ENCODE measurements at places on chromosomes 4 and X.

DNA sequence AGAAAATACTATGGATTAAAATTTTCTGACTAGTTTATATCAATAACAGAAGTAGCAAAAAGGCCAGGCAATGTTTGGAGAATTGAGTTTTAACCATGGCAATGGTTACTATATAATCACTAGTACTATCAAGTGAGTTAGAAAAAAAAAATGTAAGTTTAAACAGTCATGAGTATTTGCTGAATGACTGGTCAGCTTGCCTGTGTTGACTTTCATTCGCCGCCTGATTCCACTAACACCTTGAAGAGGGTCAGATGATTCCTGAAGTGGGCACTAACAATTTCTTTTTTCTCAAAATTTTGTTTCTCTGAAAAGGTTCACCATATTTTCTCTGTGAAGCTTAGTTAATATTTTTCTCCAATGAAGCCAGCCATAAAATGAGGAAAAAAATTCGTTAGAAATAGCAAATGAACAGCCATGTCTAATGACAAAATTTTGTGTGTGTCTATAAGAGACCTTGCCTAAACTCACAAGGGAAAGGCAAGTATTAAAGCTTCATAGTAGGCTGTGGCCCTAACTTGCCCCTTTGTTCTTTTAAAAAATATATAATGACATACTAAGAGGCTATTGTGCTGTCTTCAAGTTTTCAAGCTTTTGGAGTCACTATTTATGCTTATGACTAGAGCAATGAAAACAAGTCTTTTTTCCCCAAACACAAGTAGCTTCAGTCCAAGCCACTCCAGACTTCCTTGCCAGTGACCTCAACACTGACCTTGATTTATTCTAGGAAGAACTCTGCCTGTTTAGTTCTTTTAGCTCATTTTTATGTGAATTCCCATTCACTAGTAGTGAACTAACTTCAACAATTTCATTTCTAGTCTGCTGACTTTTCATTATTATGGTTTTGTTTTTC is 18.4 kb upstream of the FHDC1 start:
- no peak for DNase-seq

DNA sequence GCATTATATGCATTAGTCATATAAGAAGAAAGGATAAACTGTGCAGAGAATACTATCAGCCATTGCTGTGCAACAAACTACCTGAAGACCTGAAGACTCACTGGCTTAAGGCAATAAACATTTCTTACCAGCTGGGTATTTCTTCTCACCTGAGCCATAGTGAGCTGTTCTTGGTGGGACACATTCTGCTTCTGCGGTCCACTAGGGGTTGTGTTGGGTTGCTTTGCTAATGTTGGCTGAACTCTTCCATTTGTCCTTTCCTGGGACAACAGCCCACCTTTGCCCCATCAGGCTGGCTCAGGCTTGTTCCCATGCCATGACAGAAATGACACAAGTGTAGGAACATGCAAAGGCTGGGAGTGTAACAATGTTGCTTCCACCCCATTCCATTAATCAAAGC is 388.6 kb downstream of the PCDH7 start:
- DNase-seq: no peak

GRCh38 chrX:50988649-50989048 is 78.1 kb downstream of the BMP15 start:
- DNase-seq: peak; percentile 58

DNA sequence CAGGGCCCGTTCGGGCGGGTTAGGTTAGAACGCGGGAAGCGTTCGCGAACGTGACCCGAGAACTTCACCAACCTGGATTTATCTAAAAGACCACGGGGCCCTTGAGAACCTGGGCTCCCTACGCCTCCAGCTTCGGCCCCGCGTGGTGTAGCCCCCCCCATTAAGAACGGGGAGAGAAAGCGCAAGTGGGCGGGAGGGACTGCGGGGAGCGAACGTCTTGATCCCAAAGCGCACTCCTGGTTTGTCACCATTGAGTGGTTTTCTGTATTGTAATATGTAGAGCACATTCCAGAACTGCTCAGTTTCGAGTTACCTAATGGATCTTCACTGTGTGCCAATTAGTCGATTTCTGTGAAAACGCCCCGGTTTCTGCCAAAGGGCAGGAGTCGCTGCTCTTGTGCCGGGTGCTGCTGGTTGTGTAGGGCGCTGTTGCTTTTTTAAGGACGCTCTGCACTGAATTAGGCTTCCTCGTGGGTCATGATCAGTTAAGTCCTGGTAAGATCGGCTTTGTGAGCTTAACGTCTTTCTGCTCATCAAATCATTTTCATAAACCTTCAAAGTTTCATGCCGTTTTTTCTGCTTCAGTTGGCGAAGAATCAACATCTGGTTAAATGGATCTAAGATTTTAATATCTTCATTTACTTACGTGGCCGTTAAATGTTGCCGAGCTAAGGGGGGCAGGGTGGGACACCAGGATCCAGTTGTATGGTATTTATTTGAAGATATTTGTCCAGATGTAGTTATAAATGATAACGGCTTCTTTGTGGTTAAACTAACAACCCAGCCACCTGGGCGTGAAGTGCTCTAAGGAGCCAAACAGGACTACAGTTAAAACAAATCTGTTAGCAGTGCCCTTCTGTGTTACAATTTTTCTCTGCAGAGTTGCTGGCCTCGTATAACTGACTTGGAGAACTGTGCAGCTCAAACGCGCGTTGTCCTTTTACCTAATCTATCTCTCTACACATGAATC is 809 bp downstream of the MND1 start:
- peak; percentile 77 for DNase-seq

GRCh38 chrX:17812763-17813162 is 48.3 kb downstream of the RAI2 start:
- DNase-seq: no peak

DNA sequence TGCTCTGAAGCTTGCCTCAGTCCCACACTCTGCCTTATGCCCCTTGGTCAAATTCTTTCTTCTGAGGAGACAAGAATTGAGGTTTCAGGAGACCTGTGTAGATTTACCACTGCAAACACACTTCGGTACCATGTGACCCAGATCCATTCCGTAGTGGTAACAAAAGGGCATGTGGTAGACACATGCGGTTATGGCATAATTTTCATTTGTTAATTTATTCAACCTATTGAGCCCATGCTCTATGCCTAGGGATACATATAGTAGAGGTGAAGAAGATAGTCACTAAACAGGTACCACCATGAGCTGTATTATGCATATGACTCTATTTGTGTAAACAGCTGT is 190.9 kb downstream of the NDST4 start:
- DNase-seq: no peak

DNA sequence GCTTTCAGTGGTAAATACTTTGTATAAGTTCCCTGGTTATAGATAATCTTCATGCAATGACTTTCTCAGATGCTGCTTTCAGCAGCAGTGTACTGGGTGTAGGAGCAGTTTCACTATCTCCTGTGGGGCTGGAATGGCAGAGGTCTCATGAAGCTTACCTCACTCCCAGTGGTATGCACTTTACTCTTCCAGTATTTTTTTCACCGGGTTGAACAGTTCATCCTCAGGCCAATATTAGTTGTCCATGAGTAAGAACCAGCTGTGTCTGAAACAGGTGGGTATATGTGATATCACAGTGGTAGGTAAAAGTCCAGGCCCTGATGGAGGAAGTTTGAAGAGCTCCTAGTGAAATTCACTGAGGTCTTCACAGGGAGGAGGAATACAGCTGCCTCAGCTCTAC is 351.5 kb upstream of the EMCN start:
- DNase-seq: no peak

- no peak for DNase-seq
These were observed 552.9 kb upstream of the EPHA5 start for GRCh38 chr4:66223068-66223703.

DNA sequence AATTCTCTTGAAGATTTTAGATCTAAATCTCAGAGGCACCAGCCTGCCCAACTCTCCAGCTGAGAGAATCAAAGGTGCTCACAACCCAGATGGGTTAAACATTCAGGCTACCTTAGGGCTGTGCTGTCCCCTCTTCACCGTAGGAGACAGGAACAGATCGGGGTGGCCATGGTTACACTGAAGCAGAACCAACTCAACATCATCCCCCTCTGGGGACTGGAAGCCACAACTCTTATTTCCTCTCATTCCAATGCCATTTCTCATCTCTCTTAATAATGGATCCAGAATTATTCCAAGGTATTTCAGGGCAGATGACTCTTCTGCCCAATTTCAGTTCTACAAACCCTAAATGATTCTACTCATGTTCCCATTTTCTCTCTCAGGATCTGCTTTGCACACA is 109.7 kb downstream of the NKX6-1 start:
- no peak for DNase-seq

GRCh38 chr4:47418147-47418546 is 45.4 kb downstream of the COMMD8 start:
- no peak for DNase-seq

DNA sequence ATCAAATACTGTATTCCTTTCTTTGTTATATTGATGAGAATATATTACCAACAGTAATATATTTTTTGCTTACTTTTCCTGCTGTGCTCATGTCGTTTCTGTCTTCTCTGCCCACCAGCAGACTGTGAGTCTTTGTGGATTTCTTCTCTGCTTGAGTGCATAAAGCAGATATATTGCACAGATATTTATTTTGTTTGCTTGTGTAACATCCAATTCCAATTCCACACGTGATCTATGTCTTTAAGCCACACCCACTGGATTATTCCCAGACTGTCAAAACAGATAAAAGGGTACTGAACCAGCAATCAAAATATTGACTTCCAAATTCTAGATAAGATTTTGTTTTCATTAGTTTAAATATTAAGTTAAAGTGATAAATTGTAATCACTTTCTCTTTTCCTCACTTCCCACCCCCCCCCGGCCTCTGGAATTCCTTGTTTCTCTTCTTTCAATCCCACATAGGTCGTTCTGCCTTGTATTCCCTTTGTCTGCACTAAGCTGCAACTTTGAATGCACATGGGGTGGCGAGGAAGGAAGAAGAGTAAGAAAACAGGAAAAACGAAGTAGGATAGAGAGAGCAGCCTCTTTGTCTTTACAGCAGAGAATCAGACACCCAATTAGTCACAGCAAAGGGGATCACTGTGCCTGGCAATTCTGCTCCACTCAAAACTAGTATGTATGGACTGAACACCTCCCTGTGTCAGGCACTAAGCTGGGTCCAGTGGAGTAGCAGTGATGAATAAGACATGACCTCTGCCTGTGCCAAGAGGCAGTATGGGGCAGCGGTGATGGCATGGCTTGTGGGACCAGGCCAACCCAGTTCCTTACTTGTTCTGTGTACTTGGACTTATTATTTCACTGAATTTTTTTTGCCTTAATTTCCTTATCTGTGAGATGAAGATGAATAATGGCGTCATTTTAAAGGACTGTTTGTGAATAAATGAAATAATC is at the start of gene ADH1B:
Gene ADH1B (minus strand): TSS at position 161 of the 951 bp plus-strand sequence. CDS start 70 bp downstream, at position 91.
- DNase-seq: no peak

GRCh38 chr4:99724067-99724466 is 66.4 kb upstream of the C4orf54 start:
- no peak for DNase-seq

DNA sequence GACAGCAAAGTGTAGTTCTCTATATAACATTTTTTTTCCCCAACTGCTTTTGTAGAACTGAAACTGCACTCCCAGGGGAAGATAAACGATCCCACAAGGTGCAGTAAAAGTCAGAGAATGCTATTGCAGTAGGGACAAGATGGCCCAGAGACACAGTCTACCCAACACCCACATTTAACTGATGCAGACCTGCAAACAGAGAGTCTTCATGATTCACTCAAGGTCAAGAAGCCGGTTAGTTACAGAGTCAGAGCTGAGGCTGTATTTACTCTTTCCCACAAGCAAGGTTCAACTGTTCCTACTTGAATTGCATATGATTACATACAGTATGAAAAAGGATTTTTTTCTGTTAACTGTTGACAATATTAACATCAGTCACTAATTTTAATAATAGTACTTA is 654.6 kb downstream of the IL1RAPL1 start:
- no peak for DNase-seq

DNA sequence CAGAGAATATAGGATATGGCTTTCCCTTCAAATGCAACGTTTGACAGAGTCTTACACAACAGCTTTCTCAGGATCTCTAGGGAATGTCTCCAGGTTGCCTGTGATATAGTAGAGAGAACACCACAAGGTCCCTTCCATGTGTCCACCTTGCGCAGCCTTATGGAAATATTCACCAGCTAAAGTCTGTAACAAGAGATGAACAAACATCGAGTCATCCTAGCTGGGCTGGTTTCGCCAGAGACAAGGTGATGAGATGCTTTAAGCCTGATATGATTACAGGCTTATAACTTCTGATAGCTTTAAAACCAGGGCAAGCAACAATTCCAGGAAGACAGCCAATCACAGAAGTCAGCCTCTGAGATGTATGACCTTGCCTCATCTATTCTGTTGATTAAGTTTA is 83.8 kb downstream of the SEL1L3 start:
- peak; percentile 9 for DNase-seq

DNA sequence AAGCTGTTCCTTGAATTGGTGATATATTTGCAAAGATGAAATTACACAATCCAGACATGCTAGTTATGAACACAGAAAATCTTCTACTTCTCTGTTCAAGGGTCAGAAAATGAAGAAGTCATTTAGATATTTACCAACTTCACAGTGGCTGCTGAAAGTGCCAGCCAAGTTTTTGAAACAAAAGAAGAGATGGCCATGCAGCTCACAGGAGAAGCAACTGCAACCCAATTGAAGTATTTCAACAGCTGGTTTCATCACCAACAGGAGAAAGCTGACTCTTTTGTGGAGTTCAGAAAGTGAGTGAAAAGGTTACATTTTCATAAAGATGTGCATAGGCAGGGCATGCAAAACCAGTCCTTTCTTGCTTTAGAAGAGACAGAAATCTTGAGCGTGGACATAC is 70.1 kb upstream of the LSM6 start:
- DNase-seq: no peak

DNA sequence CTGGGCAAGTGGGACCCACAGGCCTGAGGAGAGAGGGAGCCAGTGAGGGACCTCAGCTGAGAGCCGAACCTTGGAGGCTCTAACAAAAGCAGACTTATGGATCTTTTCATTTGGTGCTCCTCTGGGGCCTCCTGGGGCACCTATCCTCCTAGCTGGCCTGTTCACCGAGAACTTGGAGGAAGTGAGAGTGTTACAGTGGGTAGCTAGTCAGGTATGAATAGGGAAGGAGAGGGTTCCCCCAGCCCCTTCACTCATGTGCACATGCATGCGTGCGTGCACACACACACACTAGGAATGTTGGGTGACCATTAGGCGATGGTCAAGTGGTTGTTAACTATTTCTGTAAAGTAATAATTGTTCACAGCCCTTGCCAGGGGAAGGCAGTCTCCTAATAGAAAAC is 18.6 kb upstream of the TMEM185A start:
- DNase-seq: no peak

GRCh38 chrX:267771-268261 is 13.4 kb upstream of the PLCXD1 start:
- DNase-seq: no peak

GRCh38 chr4:186915816-186916215 is 192.2 kb upstream of the FAT1 start:
- no peak for DNase-seq

GRCh38 chrX:3706481-3706880 is 7.0 kb downstream of the PRKX start:
- no peak for DNase-seq

- DNase-seq: no peak
These were observed 64.4 kb downstream of the AFF1 start for GRCh38 chr4:86999136-86999643.

Data from RKO (cell line).